Smooth muscle cell of the brain vasculature (primary cell): ENCODE measurements at places on chromosomes 5 and 9.

GRCh38 chr9:21583628-21584377 is 101.7 kb upstream of the IFNE start:
- DNase-seq = no peak

DNA sequence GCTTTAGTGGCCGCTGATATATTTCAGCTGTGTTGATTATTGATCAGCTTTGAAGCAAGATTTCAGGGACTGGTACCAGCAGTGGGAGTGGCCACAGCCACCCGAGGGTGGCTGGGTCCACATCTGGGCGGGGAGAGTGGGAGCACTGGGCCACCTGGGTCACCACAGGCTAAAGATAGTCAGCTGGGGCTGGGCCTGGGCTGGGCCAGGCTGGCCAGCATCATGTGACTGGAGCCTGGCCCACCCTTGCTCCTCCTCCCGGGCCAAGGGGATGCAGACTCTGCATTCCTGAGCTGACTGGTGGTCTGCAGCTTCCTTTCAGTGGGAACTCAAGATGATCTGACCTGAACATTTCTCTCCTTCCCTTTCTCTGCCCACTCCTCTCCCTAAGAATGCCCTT is 27.1 kb downstream of the LARP1 start:
- DNase-seq = no peak

GRCh38 chr9:130756455-130757152 is 63.0 kb downstream of the EXOSC2 start:
- no peak for DNase-seq

GRCh38 chr5:10310066-10310779 is 2.5 kb upstream of the CMBL start:
- DNase-seq = peak; percentile 72

DNA sequence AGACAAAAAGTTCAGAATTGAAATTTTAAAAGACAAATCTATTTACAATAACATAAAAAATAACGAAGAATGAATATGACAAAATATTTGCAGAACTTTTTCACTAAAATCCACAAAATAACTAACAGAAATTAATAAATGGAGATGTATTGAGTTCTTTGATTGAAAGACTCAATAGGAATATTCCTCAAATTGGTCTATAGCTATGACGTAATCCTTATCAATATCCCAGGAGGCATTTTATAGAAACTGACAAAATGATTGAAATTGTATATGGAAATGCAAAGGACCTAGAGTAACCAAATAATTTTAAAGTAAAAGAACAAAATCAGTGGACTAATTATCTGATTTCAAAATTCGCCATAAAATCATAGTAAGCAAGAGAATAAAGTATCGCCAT is 328.7 kb downstream of the MED10 start:
- DNase-seq = no peak

GRCh38 chr9:97809666-97810344 is 43.2 kb upstream of the FOXE1 start:
- DNase-seq = no peak

DNA sequence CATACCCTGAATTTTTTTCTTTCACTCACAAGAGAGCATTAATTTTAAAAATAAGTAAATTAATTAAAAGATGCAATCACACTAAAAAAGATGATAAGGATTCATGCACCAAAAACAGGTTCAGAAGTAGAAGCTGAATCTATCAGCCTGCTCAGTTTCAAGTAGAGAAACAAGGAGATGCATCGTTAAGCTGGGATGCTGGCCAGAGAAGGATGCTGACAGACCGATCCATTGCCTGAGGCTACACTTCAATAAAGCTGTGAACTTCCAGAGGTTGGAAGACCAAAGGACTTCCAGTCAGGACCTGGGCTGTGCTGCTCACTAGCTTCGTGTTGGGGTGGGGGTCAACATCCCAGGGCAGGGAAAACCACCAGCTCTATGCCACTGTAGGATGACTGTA is 457.7 kb downstream of the EFNA5 start:
- DNase-seq = no peak

GRCh38 chr9:87564791-87565241 is 67.1 kb downstream of the DAPK1 start:
- no peak for DNase-seq
